ENCODE measurements at places on chromosomes 2 and 18. TPM values are rescaled to one million over a fixed set of nuclear protein-coding genes. Genes with fewer than 3 reads are reported as not detected.

DNA sequence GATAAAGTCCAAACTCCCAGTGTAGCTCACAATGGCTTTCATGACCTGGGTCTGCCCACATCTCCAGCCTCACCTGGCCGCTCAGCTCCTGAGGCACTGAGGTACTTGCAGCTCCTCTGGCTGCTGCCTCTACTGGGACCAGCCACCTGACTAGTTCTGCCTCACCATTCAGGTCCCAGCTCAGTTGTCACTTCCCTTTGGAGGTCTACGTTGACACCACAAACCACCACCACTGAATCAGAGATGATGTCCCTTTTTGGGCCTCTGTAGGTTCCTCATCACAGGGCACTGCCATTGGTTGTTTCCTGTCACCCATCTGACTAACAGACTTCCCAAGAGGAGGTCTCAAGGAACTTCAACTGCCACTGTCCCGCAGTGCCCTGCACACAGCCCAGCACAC lies 21.2 kb downstream of the SPP2 start:
- DNase-seq = no peak

The LINC00305 gene
- not detected for total RNA-seq

The DOK6 gene
- total RNA-seq = 6.3 TPM

DNA sequence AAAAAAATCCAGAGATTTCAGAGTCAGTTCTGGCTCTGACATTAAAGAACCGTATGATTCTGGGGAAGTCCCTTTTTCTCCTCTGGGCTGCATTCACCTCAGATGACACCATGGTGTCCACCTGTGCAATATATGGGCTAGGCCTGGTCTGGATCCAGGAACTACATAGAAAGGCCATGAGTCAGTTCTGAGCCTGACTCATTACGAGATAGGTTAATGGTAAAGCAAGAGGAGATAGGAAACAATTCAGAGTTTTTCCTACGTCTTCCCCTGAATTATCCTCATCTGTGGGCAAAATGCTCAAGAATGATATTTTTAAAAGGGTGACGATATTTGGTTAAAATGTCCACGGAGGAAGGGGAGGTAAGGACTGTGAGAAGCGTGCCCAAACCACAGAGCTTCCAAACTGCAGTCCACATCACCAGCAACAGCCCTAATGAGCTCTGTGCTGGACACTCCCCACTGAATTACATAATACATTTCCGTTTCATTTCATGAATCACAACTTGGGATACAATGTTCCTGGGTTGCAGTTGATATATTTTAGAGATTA lies 180.1 kb upstream of the OSR1 start:
- no peak for DNase-seq

GRCh38 chr2:143296089-143296488 lies 166.9 kb downstream of the ARHGAP15 start:
- DNase-seq = no peak

DNA sequence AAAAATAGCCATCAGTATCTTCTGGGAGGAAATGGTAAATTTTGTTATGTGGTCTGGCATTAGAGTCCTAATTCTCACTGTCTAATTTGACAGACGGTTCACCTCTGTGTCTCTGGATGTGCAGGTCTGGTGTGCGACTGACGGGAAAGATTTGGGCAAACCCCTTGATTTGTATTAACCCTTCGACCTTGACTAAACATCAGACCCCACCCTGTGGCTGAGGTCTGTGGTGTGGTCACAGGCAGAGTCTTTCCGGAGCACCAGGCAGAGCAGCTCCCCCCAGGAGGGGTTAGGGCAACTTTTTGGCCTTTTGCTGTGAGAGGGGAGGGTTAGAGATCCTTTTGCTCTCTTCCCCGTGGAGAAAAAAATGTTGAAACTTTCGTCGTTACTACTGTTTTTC lies 6.4 kb downstream of the TWIST2 start:
- no peak for DNase-seq

Data from Right ventricle myocardium inferior (tissue), 1 donor.